Right lung (tissue), 10 donors: ENCODE measurements at places on chromosomes 2 and 18. TPM values are rescaled to one million over a fixed set of nuclear protein-coding genes. Genes with fewer than 3 reads are reported as not detected.

TMEM247 gene
- polyA plus RNA-seq, result not detected

POTEE gene
- 0.08 TPM for polyA plus RNA-seq

ADRA2B gene
- 1.2 TPM for polyA plus RNA-seq

GBX2 gene
- not detected for polyA plus RNA-seq

HOXD1 gene
- polyA plus RNA-seq, result 2.5 TPM

LAMA1 gene
- polyA plus RNA-seq, result 9.7 TPM

SLC16A14 gene
- 15.4 TPM for polyA plus RNA-seq

MARCO gene
- 0.37 TPM for polyA plus RNA-seq

CHST10 gene
- 28.2 TPM for polyA plus RNA-seq

SCYGR4 gene
- polyA plus RNA-seq, result 0.14 TPM
